Activated T-cell treated with anti-CD3 and anti-CD28 coated beads for 1 hour (primary cell): ENCODE measurements at places on chromosomes 7 and 10.

DNA sequence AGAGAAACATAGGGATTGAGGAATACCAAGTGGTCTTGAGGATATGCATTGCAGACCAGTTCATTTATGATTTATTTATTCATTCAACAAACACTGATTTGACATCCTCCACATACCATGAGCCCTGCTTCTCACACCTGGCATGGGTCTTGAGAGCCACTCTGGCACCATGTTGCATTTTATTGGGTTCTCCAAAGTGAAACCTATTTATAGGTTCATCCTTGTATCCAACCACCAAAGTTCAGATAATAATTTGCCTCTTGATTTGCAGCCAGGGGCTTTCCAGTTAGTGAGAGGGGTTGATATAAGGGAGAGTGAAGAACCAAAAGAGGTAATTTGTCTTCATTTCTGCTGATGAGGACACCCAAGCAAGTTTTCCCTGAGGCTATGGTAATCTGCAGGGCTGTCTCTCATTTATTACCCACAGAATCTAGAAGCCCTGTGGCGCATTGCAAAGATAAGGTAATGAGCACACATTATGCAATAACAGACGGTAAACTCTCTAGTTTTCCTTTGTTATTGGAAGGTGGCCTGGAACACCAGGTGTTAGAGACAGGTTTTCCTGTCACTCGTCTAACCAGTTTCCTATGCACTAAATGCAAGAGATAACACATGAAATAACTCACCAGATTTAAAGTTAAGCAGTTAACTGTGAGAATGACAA, 28.8 kb upstream of the ICA1 start:
- DNase-seq = no peak

DNA sequence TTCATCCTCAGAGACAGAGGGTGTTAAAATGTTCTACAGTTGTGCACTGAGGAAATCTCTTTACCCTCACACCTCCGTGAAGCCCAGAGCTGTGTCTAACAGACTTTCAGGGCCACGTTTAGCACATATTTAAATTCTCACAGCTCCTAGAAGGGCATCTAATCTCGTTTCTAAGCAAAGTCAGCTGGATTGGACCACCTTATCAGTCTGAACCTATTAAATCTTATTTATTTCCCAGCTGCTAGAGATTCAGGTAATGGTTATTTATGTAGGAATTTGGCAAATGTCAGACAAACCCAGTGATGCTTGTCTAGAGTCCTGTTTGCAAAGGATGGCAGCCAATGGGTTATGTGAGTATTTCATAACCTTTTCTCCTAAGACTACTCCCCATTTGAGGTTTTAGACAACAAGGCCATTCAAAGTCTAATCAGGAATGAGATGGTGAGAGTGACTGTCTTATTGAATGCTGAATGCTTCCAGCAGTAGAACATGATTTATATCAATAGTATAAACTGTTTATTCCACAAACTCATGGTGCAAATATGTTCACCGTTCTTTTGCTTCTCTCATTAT, 54.8 kb upstream of the EXOC4 start:
- DNase-seq = no peak

- no peak for DNase-seq
Measured at GRCh38 chr7:130831817-130832481, 97.9 kb upstream of the KLF14 start.

DNA sequence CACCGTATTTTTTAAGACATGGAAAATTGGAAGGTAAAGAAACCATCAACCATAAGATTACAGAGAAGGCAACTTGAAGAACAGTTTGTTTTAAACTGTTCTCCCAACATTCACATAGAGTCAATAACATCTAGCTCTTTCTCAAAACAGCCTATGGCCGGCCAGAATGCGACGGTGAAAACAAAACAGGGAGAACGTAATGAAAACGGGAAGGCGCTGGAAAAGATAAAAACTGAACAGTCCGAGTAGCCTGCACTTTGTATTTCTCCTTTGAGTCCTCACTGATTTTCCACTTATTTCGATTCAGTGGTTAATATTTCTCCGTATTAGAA, 637 bp downstream of the MICU1 start:
- DNase-seq = no peak

DNA sequence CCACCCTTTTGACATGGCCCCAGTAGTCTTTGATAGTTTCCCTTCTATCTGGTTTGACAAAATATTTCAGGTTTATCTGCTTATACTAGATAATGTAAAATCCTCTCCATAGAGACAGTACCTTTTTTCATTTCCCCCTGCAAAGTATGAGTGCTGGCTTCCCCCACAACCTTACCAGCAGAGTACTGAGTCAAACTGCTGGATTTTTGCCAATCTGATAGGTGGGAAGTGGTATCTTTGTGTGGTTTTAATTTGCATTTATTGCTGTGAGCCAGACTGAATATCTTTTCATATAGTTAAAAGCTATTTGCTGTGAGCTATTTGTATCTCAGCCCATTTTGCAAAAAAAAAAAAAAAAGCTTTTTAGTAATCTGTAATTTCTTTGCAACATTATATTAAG, 32.1 kb upstream of the HECTD2 start:
- DNase-seq = no peak

GRCh38 chr10:119371704-119372663, 164.6 kb downstream of the GRK5 start:
- DNase-seq = no peak

- no peak for DNase-seq
Measured at GRCh38 chr10:125020871-125021270, 78.9 kb downstream of the ZRANB1 start.

GRCh38 chr10:52782554-52782953, 10.0 kb upstream of the MBL2 start:
- DNase-seq = no peak

- DNase-seq = no peak
Measured at GRCh38 chr7:14340393-14341074, 351.1 kb upstream of the ETV1 start.

GRCh38 chr7:119556436-119556835, 716.5 kb upstream of the KCND2 start:
- DNase-seq = no peak
